CD14-positive monocyte (primary cell): ENCODE measurements at places on chromosomes 4 and X.

GRCh38 chr4:152014280-152014679 is 253.5 kb upstream of the GATB start:
- no peak for DNase-seq

DNA sequence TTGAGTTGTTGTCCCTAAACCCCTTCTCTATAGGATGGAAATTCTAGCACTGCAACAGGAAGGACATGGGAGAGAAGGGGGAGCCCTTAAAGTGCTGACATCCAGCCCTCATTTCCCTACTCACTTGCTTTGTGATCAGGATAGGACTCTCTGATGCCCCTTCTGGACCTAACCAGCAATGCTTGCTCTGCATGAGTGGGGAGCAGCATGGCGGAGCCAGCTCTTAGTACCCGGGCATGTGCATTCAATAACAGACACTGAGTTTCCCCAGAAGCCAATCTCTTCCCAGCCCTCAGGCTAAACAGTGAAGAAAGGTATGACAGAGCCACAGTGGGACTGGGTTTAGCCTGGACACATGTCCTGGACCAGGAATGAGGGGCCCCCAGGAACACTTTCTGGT is 14.0 kb downstream of the SOD3 start:
- DNase-seq, result no peak

- DNase-seq, result no peak
These were observed 54.9 kb downstream of the PHOX2B start for GRCh38 chr4:41693629-41694028.

DNA sequence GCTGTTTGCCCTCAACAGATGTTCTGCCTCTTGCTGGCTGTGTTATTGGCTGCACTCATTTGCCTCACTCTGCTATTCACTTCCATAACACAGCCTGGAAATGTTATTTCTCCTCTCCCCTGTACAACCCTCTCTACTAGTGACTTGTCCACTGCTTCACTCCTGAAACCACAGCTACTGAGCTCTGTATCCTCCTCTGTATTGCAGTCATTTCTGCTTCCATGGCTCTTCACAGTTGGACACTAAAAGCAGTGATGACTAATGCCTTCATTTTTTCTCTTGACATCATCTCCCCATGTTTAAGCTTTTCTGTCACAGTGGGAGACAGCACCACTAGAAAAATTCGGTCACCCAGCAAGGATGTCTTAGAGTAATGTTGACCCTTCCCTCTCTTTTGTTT is 123.0 kb upstream of the PPP1R2C start:
- DNase-seq, result no peak
